Adrenal gland (tissue), 19 donors: ENCODE measurements at places on chromosomes 11 and 22. TPM values are rescaled to one million over a fixed set of nuclear protein-coding genes. Genes with fewer than 3 reads are reported as not detected.

VPREB1 gene
- not detected for total RNA-seq

POU2AF1 gene
- total RNA-seq: not detected

LRRC55 gene
- 0.76 TPM for total RNA-seq

RIMBP3B gene
- not detected for total RNA-seq

MTFP1 gene
- 28.4 TPM for total RNA-seq

BEST1 gene
- total RNA-seq: 0.44 TPM

HORMAD2 gene
- total RNA-seq: not detected

FGF19 gene
- total RNA-seq: not detected

OR52N4 gene
- not detected for total RNA-seq

SMC1B gene
- not detected for total RNA-seq

CARD18 gene
- not detected for total RNA-seq

NCAM1 gene
- 168 TPM for total RNA-seq

HTATIP2 gene
- 63.0 TPM for total RNA-seq

MRGPRF gene
- 9.4 TPM for total RNA-seq

LRRC74B gene
- total RNA-seq: not detected

OSBP2 gene
- 19.5 TPM for total RNA-seq

TMEM151A gene
- total RNA-seq: not detected

MGAT3 gene
- total RNA-seq: 2.3 TPM

CRYBA4 gene
- not detected for total RNA-seq

RANGAP1 gene
- 134 TPM for total RNA-seq

F2 gene
- total RNA-seq: 0.50 TPM

IZUMO1R gene
- 0.50 TPM for total RNA-seq

CHRM4 gene
- not detected for total RNA-seq

MS4A12 gene
- total RNA-seq: not detected

SYT9 gene
- 3.8 TPM for total RNA-seq

GP1BB gene
- total RNA-seq: 6.6 TPM

HBD gene
- total RNA-seq: 0.83 TPM
